Mucosa of descending colon (tissue), 3 donors: ENCODE measurements at places on chromosomes 2 and 18. TPM values are rescaled to one million over a fixed set of nuclear protein-coding genes. Genes with fewer than 3 reads are reported as not detected.

Gene C2orf78
- not detected for total RNA-seq

Gene EFEMP1
- total RNA-seq, result 40.8 TPM

- peak; percentile 58 for DNase-seq
Observed at GRCh38 chr2:29011418-29012060, 30.4 kb downstream of the TOGARAM2 start.

DNA sequence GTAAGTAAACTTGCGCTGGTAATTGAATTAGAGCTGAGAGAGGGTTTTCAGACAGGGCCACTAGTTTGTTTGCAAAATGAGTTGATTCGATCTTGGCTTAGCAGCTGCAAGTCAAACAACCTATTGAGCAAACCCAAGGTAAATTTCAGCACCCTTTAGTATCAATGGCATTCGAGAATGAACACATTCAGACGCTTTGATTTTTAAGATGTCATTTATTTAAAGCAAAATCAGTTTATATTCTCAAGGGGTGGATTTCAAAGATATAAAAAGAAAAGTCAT, 44.2 kb downstream of the TGIF1 start:
- no peak for DNase-seq

DNA sequence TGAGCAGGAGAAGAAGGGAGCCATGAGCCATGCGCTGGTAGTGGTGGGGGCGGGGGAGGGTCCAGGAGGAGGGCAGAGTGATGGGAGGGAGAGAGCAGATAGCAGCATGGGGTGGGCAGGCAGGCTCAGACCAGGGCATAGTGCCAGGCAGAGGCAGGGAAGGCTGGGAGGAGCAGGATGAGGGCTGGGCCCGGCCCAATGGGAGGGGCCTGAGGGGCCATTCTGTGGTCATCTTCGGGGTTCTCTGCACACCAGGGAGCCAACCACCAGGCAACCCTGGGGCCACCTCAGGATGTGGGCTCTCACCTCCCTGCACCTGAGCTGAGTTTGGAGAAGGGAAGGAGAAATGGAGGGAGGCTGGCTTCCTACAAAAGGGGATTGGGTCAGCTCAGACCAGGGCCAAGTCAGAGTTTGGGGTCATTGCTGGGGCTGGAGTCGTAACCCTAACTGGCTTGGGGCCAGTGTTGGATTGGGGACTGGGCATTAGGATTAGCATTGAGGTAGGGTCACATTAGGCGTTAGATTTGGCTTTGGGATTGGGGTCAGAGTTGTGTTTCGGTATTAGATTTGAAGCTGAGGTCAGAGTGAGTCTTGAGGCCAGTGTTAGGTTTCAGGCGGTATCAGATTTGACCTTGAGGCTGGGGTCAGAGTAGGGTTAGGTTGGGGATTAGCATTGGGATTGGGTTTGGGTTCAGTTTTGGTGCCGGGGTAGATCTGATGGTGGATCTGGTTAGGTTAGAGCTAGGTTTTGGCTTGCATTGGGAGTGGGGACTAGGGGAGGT, 11.2 kb downstream of the VIL1 start:
- no peak for DNase-seq

- no peak for DNase-seq
Observed at GRCh38 chr18:53603276-53603675, 621.2 kb downstream of the MBD2 start.

Gene MEP1B
- total RNA-seq, result 6.9 TPM

DNA sequence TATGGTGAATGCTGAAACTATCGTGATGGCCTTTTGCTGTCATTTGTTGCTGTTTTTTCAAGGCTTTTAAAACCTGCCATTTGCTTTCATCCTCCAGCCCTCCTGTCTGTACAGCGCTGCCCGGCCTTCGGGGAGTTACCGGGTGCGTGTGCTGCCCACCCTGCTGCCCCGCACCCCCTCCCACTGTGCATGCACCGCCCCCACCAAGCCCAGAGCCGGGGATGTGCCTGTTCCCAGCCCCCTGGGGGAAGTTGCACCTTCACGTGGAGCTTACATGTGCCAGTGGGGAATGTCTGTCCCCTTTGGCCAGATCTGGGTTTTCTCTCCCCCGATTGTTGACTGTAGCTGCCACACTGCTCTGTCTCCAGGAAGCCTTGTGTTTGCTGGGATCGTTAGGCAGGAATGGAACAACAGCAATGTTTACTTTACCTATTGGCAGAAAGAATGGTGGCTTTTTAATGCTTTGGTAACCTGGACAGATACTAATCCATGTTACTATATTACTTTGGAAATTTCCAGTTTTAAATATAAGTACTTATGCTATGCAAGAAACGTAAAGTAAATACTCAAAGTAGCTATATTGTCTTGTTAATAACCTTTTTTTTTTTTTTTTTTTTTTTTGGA, 64.8 kb upstream of the RBM44 start:
- DNase-seq, result peak; percentile 41

Gene UGT1A3
- total RNA-seq, result 4.7 TPM

DNA sequence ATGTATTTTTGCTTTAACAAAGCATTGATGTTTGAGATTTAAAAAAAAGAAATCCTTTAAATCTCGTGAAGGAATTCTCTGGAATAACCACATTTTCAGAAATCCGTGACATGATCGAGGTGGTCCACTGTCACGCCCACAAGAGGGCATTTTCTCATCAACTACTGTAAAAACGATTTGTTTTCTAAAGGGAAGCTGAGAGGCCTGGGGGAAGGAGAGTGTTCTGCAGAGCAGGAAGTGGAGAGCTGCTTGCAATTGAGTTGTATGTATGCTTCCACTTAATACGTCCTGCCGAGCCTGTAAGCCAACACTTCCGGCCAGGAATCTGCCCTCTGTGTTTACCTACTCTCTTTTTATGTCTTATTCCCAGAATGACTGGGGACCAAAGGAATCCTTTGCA, 19.4 kb downstream of the KLHL29 start:
- peak; percentile 53 for DNase-seq

Gene ASXL3
- 4.0 TPM for total RNA-seq

Gene SFT2D3
- total RNA-seq, result 8.8 TPM

DNA sequence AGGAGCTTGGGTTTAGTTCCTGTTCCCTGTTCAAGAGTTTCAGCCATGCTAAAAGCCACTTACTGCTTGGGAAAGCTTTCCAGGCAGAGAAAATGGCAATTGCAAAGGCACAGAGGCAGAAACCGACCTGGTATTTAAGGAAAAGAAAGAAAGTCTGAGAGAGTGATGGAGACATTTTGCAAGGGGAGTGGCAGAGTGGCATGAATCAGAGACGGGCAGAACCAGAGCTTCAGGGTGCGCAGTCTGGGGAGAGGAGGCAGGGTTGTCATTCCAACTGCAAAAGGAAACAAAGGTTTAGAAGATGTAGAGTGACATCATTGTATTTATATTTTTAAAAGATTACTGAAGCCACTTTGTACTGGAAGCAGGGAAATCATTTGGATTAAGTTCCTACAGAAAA, 14.9 kb upstream of the GNAL start:
- DNase-seq, result no peak

- DNase-seq, result no peak
Observed at GRCh38 chr2:223856584-223856983, 19.2 kb upstream of the AP1S3 start.

GRCh38 chr2:38138419-38138818, 62.5 kb upstream of the CYP1B1 start:
- DNase-seq, result no peak

DNA sequence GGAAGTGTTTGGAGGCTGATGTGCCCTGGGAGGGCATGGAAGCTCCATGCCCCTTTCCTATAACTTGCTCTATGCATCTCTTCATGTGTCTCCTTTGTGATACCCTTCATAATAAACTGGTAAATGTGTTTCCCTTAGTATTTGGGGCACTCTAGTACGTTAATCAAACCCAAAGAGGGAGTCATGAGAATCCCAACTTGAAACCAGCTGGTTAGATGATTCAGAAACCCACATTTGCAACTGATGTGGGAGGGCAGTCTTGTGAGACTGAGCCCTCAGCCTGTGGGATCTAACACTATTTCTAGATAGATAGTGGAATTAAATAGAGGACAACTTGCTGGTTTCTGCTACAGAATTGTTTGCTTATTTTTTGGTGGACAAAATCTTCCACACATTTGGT, 20.3 kb downstream of the ANKRD30B start:
- no peak for DNase-seq

Gene SALL3
- total RNA-seq, result not detected

GRCh38 chr18:68841301-68841700, 43.4 kb downstream of the CCDC102B start:
- no peak for DNase-seq

- no peak for DNase-seq
Observed at GRCh38 chr2:129301431-129301913, 678.0 kb upstream of the RAB6C start.

Gene ZC3H8
- 8.7 TPM for total RNA-seq
